ENCODE measurements at places on chromosomes 11 and 22.

- DNase-seq = no peak
These were observed 5.8 kb upstream of the RPS6KA4 start for GRCh38 chr11:64352995-64353714.

DNA sequence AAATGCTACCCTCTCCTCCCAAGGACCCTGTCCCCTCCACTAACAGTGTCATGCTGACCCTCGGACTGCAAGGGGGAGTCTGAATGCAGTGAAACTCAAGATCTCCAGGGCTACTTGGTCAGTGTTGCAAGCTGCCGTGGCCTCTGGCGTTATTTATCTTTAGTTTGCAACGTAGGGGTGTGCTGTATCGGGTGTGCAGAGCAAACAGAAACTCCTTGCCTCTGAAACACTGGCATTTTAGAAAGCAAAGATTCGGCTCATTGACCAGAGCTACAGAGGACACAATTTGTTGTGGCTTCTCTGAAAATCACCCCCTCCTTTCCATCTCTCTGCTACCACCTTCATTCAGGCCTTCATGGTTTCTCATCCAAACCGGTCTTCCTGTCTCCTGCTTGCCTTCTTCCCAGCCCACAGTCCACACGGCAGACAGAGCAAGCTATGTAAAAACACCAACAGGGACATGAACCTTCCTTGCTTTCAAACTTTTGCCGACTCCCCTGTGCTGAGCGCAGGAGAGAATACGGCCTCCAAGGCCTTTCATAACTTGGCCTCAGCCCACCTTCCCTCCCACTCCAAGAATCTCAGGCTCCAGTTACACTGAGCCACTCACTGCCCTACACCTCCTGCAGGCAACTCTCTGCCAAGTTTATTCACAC is 14.9 kb downstream of the FZD4 start:
- no peak for DNase-seq

DNA sequence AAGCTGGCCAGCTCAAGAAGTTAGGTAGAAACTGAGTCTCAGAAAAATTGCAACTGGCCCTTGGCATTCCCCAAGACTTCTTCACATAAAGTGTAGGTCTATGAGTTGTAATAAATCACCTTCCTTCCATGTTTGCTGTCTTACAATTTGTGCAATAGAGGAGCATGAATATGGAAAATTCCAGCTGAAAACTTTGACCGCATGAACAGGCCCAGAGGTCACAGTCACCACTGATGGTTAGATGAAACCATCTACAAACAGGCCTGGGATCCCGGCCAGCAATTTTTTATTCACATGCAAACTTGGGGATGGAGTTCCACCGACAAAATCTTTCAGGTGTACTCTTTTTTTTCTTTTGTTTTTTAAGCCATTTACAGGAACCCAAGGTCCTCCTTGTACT is 88.1 kb downstream of the SERGEF start:
- DNase-seq = no peak

GRCh38 chr11:72111300-72112142 is 974 bp downstream of the ANAPC15 start:
- DNase-seq = no peak

GRCh38 chr11:70493089-70493474 is 94.8 kb downstream of the CTTN start:
- no peak for DNase-seq

GRCh38 chr22:21014726-21015465 is at the start of gene P2RX6:
Gene P2RX6 (plus strand): TSS chr22:21015165. CDS start chr22:21015175, 10 bp downstream.
- DNase-seq = peak; percentile 75

DNA sequence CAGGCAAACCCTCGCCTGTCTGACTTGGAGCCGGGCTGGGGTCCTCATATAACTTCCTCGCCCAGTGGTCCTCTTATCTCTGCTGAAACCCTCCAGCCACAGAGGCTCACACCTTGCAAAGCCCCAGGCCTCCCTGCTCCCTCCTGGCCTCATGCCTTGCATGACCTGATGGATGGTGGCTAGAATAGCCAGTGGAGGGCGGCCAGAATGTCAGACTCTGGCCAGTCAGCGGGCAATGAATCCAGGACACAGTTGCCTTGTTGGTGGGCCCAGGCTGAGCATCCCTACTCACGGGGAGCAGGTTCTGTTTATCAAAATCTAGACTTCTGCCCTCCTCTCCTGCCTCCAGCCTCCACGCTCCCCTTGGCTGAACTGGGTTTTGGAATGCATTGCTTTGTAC is 69.1 kb upstream of the WNT11 start:
- DNase-seq = no peak

DNA sequence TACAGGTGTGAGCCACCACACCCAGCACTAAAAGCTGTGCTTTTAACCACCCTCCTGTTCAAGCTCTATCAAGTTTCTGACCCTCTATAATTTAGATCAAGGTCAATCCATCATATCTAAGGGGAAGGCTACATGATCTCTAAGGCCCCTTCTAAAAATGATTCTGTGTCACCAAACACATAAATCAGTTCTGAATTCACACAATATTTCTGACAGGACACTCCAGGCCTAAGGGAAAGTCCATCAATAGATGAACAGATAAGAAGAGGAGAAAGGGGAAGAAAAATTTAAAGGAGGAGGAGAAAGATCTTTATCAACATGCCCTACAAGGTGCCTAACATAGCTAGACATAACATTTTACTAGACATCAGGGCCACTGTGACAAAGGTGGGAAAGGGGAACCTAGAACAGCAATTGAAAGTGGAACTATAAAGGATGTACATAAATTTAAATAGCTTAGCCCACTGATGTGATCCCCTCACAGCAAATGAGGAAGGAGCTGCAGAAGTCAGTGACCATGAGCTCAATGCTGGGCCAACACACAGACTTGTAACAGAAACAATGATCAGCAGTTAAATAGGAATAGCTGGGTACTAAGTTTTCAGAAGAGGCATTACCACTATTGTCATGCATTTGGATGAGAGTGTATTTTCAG is 4.7 kb downstream of the PRCP start:
- peak; percentile 24 for DNase-seq

- no peak for DNase-seq
These were observed 10.5 kb upstream of the RPS19BP1 start for GRCh38 chr22:39543095-39543494.

- DNase-seq = peak; percentile 83
These were observed 92.5 kb downstream of the LRRC32 start for GRCh38 chr11:76577921-76578653.

DNA sequence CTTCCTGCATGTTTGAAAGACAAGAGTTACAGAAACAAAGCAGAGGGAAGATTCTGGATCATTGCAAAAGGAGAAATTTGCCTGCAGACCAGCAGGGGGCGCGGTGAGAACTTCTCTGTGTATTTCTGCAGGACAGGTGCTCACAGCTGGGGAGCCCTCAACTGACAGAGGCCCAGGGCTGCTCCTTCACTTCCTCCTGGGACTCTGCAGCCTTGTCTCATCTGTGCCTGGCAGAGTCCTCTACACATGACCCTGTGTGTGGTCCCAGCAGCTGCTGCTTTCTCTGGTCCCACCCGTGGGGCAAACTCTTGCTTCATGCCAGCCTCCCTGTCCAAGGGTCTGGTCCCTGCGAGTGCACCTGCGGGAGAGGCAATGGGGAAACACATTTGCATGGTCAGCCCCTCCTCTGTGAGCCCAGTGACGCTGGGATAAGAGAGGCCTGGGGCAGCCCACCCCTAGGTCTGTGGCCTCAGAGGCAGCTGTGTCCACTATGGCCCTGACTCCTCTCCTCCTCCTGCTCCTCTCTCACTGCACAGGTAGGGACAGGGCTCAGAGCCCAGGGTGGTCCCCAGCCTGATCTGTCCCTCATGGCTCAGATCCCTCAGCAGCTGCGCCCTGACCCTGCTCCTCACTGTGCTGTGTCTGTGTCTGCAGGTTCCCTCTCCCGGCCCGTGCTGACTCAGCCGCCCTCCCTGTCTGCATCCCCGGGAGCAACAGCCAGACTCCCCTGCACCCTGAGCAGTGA is 43.2 kb upstream of the VPREB1 start:
- DNase-seq = no peak

- DNase-seq = no peak
These were observed 592.0 kb downstream of the SOX6 start for GRCh38 chr11:15764326-15764725.

GRCh38 chr22:25085930-25086901 is 113.4 kb upstream of the CRYBB3 start:
- no peak for DNase-seq

- no peak for DNase-seq
These were observed 22.7 kb downstream of the NCAM1 start for GRCh38 chr11:112983887-112984286.

DNA sequence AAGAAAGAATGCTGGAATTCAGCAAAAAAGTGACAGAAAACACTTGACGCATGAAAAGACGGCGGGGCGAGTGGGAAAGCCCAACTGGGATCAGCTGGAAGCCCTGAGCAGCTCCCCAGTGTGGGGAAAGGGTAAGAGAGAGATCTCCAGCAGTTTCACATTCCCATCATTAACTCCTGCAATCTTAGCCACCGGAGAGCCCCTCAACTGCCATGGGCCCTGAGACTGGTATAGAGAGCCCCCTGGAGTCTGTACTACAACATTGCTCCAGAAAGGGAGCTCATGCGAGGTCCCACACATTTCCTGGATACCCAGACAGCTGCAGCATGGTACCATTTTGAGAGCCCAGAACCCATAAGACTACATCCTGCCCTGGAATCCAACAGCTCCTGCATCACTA is 31.1 kb downstream of the MRGPRX4 start:
- DNase-seq = no peak

- DNase-seq = no peak
These were observed 12.1 kb downstream of the DENND5A start for GRCh38 chr11:9253086-9253485.

GRCh38 chr22:35611200-35611890 is 5.8 kb downstream of the MB start:
- DNase-seq = no peak

DNA sequence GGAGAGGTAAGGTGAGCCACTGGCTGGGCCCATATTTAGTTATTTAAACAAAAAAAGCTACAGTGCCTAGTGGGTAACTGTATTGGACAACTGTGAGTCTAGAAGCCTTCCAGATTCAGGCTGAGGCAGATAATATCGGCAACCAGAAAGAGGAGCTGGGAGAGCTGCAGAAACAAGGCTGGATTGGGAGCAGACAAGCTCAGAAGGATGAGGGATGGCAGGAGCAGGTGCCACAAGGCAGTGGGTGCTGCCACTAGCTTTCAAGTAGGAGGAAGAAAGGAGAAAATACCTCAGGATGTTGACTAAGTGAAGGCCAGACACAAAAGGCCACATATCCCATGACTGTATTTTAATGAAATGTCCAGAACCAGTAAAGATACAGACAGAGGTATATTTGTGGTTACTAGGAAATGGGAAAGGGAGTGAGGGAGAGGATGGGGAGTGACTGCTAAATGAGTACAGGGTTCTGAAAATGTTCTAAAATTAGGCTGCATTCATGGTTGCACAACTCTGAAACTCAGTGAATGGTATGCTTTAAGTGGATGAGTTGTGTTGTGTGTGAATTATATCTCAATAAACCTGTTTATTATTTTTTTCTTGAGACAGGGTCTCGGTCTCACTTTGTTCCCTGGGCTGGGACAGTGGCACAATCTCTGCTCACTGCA is 11.8 kb upstream of the RAPSN start:
- DNase-seq = no peak

DNA sequence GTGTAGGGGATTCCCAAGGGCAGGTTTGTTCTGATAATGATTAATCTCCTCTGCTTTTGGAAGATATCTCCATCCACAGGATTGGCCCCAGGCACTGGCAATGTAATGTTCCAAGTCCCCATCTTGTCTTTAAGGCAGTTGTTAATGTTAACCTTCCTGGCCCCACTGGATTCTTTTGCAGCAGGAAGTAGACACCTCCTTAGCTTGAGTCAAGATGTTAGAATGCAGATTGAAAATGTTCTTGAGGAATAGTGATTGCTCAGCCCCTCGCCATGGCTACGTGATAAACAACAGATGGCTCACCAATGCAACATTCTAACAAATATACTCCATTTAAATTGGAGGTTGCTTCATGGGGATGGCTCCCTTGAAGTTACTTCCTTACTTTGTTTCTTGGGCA is 7.3 kb downstream of the HEPHL1 start:
- peak; percentile 91 for DNase-seq

DNA sequence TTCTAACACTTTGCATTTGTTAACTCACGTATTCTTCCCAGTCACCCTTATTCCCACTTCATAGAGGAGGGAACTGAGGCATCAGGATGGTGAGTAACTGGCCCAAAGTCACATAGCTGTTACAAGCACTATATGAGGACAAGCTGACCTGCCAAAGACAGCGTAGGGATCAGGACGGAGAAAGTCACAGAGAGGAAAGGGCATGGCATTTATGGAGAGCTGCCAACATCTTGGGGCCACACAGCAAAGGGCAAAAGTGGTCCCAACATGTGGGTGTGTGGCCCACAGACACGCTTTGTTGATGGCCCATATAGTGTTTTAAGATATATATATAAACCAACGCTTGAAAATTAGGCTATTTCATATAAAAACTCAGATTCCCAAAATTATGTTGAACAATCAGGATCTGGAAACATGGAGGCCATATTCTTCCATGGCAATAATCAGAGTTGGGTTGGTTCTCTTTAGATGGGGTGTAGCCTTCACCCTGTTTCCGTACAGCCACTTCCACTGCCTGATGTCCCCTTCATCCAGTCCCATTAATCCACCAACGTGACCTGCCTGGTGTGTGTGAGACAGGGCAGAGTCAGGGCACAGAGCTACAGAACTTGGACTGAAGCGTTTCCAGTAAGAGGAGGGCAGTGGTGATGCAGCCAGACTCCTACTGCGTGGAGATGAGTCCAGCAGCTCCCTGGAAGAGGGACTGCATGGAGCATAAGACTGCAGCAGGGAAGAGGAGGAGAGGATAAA is 39.9 kb upstream of the CD5 start:
- DNase-seq = no peak

DNA sequence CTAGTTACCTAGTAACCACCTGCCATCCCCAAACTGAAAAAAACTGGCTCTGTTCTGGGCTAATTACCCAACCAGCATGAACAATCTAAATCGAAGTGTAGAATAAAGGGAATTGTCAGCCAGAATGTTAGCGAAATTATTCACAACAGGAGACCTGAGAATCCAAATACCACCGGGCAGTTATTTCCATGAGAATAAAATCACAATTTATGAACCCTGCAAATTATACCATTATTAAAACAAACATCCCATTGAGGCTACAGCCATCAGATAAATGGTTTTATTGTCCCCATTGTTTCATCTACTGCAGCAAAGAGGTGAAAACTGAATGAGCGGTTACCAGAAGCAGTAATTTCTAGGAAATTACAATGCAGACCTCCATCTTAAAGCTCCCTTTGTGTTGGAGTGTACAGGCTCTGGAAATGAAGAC is 21.7 kb downstream of the FAM168A start:
- DNase-seq = no peak

DNA sequence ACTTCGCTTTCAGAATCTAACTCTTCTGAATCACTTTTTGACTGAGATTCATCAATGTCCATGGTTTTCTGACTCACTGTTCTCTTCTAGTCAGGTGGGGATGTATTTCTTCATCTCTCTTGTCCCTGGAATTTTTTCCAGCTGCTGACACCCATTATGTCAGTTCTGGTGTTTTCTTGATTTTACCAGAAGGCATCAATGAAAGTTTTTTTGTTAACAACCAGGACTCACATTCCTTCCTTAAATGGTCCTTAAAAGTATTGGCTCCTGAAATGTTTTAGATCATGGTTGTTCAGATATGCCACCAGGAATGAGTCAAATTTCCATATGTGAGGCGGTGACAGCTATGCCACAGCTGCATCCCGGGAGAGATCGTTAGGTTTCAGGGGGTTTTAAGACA is 12.9 kb downstream of the MICAL2 start:
- DNase-seq = peak; percentile 51

- DNase-seq = no peak
These were observed 134.8 kb upstream of the NTM start for GRCh38 chr11:131235328-131236298.

- no peak for DNase-seq
These were observed 1.7 kb upstream of the SLC25A22 start for GRCh38 chr11:799641-800316.

GRCh38 chr22:39453765-39454378 is 2.9 kb upstream of the MGAT3 start:
- DNase-seq = peak; percentile 65

Data from trophoblast cell (in vitro differentiated cells and primary cell).